WERI-Rb-1 (cell line): ENCODE measurements at places on chromosomes 7 and 10.

GRCh38 chr7:39674406-39674805, 51.0 kb downstream of the RALA start:
- DNase-seq, result no peak

DNA sequence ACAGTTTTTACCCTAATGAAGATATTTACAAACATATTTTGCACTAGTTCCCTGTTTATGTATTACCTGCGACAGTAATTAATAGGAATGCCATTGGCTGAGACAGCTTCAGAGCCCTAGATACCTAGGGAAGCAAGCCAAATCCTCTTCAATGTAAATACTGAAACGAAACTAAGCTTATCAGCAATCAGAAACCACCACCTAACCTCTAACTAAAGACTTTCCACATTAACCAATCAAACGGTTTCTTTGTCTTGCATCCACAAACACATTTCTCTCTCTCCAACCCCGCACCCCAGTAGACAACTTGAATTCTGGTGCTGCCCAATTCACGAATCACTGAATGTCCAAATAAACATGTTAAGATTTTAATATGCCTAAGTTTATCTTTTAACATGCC, 474.4 kb upstream of the C7orf33 start:
- DNase-seq, result no peak

DNA sequence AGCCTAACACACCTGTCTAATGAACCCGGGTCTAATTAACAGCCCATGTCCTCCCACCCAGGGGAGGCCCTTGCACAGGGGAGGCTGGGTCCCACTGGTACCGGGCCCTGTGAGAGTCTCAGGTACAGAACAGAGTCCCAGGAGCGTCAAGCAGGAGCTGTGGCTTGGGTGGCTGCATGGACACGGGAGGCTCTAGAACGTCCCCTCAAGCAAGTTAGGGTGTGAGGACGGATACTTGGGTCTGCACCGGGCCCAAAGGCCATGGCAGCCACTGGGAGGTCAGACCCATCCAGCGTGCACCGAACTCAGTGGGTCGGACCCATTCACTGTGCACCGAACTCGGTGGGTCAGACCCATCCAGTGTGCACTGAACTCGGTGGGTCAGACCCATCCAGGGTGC, 309.7 kb downstream of the DNAJB6 start:
- no peak for DNase-seq

DNA sequence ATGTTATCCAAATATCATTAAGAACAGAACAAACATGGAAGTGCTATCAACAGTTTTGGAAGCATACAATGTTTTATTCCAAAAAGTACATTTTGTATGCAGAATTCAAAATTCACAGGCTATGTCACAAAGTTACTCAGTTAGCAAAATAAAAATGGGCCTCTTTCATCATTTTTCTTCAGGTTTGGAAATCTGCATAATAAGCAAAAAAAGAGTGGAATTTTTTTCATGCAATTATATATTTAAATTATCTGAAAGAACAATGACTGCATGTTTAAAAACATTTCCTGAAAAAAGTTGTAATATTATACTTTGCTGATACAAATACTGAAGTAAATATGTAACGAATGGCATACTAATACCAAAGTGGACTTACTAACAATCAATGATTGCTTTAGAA, 161.2 kb upstream of the MBL2 start:
- DNase-seq, result no peak

GRCh38 chr7:70267381-70268120, 669.3 kb downstream of the AUTS2 start:
- peak; percentile 66 for DNase-seq

DNA sequence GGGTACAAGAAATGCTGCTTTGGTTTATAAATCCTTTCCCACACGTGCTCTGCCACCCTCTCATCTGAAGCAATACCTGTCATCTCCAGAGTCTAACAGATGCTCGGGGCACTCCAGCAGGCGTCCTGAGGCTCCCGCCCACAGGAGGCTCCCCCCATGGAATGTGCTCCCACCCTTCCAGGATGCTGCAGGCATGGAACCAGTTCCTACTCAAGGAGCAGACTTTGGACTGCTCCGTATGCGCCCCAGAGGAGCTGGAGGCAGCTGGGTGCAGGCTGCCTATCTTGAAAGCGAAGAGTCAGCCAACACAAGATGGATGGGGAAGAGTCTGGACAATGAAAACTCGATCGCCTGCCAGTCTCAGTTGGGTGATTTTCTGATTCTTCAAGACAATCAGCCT, 75.4 kb downstream of the VOPP1 start:
- no peak for DNase-seq

- DNase-seq, result no peak
These were observed 70.4 kb downstream of the FAM185A start for GRCh38 chr7:102819151-102819550.

DNA sequence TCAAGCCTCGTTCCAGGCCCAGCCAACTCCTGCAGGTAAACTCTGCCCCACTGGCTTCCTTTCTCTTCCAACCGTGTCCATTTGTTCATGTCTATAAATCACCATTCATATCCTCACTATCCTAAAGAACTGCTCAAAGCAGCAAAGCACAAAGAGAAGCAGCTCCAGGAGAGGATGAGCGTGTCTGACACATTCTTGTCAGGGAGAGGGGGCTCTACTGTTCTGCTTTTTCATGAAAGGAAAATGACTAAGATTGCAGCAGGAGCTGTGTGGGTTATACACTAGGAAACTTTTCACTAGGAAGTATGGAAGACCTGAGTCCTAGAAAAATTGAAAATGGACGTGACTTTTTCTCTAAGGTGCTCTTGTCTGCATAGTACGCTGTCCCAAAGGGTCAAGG, 16.7 kb downstream of the AGFG2 start:
- DNase-seq, result no peak

- no peak for DNase-seq
These were observed 44.2 kb downstream of the MINDY4 start for GRCh38 chr7:30815388-30815854.

- no peak for DNase-seq
These were observed 67.4 kb downstream of the REEP3 start for GRCh38 chr10:63588436-63589167.

GRCh38 chr7:90067171-90067570, 87.1 kb upstream of the STEAP1 start:
- DNase-seq, result no peak

DNA sequence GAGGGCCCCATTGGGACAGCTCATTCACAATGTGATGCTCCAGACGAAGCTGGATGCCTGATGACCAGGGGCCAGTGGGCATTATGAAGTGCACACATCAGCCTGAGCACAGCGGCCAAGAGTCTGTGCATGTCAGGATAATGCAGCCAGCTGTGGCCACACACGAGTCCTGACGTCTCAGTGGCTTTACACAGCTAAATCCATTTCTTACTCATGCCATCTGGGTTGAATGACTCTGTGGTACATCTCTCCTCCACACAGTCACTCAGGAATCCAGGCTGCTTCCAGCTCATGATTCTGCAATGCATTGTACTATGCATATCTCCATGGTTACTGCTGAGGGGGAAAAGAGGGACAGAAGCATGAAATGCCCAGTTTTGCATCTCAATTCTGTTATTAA, 123.6 kb downstream of the PRLHR start:
- DNase-seq, result no peak

DNA sequence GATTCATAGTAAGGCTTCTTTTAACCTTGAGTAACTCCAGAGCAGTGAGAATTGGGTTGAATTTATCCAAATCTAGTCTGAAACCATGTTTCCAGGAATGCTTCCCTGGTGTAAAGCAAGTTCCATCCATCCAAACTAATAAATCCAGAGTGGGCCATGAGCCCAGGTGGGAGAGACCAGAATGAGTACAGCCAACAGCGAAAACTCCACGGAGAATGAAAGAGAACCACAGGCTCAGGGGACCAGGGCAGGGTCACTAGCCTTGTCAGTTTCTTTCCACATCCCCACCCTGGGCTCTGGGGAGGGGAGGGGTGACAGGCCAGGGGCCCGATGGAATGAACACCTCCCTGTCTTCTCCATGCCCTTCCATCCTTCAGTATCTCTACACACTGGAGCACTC, 180.1 kb downstream of the NEURL1 start:
- no peak for DNase-seq

DNA sequence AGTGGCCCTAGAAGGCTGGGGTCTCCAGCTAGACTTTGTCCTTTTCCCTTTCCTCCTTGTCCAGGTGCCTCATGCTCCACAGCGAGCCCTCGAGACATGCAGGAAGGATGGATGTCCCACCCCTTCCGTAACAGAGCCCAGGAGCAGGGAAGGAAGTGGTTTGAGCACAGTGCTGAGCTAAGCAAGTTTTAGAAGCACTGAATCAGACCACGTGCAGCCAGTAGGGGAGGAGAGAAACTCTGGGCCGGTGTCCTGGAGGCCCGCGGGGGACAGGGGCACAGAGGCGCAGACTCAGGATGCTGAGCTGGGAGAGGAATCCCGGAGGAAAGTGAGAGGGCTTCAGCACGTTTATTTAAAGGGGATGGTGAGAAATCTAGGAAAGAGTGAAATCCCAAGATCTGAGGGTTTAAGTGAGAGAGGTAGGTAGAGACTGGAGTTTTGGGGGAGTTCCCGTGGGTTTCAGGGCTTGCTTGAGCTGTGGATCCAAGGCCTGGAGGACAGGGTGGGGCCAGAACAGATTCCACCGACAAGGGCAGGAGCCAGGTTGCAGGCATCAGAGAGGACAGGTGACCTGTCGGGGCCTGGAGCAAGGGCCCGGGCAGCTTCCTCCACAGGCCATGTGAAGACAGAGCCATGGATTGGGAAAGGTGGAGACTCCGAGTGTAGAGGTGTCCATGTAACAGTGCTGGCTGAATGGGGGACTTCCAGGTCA, 4.4 kb upstream of the IRF5 start:
- no peak for DNase-seq
